ENCODE measurements at places on chromosomes 1 and 21.
A peak's percentile ranks its signal among the peaks of the same experiment; 100 is the strongest.

DNA sequence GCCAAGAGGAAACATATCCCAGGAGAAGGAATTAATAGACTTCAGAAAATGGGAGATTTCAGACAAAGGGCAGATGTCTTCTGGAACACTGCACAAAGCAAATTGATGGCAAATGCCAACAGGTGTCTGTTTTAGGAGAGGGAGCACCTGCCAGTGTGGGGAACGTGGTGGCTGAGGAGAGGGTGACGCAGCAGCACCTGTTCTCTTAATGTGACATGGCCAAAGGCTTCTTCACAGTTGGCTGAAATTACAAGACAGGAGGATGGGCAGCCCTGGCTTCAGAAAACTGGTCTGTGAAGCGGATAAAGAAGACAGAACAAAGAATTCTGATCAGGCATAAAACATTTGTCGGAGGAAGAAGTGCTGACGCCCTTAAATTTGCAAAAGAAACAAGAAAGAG, 178.7 kb upstream of the RUNX1 start:
- no peak for DNase-seq

DNA sequence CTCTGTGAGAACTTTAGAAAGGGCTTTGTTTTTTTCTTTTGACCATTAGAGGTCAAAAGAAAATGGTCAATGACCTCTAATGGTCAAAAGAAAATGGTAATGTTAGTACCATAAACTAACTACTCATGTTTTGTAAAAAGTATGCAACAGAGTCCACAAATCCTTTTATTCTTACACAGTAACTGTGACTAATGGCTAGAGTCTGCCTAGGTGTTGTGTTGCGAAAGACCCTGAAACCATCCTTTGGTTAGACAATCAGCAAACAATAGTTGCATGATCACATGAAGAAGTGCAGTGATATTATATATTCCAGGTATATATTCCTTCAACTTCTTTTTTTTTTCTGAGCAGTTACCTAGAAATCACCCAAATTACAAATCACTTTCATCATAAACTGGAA, 40.9 kb downstream of the NEGR1 start:
- no peak for DNase-seq

GRCh38 chr1:81597720-81598426, 202.9 kb upstream of the ADGRL2 start:
- DNase-seq = no peak

- DNase-seq = no peak
Measured at GRCh38 chr1:20483098-20483832, 2.7 kb downstream of the CAMK2N1 start.

DNA sequence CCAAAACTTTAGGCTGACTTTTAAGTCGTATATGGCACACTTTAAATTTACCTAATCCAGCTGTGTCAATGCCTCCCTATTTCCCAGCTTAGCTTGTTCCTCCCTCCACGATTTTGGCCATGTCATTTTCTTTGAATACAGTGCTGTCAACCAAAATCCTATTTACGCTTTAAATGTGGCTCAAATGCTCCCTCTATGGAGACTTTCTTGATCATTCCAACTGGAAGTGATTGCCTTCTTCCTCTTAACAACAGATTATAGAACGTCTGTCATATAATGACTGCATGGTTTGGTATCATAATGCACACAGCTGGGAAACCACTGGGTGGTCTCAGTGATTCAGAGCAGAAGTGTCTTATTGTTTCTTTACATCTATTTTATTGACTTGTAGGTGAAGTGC, 18.9 kb upstream of the BATF3 start:
- DNase-seq = no peak

GRCh38 chr1:177021687-177022086, 142.8 kb downstream of the ASTN1 start:
- DNase-seq = no peak

DNA sequence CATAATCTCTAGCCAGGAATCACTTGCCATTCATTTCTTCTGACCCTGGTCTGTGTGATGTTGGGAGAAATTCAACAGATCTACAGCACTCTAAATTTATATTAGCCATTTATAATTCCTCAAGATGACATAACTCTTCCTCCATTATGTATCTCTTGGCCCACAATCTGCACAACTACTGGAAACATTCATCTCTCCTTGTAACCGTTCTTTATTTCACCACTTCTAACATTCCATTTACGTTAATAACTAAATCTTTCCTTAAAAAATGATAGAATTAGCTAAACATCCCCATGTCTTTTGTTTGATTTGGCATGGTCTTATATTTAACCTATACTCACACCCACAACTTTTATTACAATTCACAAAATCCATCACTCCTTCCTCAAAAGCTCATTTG, 166.0 kb downstream of the COL11A1 start:
- no peak for DNase-seq

DNA sequence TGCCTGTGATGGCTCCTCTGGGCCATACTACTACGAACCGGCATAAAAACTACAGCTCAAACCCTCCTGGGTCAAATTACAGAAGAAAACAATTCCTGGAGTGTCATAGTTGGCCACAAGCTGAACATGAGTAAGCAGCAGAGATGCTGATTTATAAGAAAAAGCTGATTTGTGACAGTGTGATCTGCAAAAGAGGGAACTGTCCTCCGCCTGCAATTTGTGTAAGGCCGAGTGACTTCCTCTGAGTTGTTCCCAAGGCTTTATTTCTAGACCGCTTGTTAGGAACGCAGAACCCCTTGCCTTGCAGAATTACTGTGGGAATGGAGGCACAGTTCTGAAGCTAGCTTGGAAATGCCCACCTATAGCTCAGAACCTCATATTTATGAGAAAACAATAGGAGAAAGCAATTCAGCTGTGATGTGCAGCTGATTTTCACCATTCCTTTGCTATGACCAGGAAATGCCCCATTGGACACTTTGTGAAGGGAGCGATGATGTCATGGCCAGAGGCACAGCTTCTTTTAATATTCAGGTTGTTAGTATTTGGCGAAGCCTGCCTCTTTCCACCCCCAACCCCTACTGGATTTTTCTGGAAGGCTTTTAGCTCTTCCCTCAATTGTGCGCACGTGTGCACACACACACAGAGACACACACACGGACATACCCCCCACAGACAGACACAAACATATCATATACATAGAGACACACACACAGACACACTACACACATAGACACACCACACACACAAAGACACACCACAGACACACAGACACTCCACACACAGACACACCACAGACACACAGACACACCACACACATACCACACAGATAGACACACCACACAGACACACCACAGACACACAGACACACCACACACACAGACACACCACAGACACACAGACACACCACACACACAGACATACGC, 47.6 kb downstream of the IER5 start:
- no peak for DNase-seq

- DNase-seq = no peak
Measured at GRCh38 chr1:166133857-166134256, 32.9 kb downstream of the FAM78B start.

DNA sequence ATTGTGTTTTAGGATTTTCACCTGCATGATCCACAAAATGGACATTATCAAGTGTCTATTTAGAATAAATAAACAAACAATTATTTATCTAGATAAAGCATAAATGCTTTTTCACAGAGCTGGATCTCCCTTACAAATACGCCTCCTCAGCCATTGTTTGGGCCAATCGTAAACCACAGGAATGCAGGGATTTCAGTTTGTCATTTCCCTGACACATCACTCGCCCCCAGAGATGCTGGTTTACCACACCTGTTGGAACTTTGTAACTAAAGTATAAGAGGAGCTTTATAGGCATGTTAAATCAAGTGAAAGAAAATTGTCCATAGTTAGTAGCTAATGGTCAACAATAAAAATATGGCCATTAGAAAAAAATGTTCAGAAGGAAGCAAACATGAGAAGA, 40.3 kb downstream of the GPR88 start:
- DNase-seq = no peak

DNA sequence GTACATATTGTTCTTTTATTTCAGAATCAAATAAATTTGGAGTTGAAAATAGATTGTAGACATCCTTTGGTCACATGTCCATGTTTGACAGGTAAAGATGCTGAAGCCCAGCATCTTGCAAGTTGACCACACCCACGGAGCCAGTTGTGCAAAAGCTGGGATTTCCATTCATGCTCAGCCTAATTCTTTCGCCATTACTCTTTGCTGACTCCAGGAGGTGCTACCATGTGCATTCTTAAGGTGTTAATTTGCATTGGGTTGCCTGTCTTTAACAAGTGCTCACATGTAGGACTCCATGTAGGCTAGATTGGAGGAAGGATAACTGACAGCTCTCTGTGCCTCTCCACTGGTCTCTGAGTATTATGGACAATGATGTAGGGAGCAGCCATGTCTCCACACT, 660.7 kb downstream of the LMO4 start:
- DNase-seq = no peak

DNA sequence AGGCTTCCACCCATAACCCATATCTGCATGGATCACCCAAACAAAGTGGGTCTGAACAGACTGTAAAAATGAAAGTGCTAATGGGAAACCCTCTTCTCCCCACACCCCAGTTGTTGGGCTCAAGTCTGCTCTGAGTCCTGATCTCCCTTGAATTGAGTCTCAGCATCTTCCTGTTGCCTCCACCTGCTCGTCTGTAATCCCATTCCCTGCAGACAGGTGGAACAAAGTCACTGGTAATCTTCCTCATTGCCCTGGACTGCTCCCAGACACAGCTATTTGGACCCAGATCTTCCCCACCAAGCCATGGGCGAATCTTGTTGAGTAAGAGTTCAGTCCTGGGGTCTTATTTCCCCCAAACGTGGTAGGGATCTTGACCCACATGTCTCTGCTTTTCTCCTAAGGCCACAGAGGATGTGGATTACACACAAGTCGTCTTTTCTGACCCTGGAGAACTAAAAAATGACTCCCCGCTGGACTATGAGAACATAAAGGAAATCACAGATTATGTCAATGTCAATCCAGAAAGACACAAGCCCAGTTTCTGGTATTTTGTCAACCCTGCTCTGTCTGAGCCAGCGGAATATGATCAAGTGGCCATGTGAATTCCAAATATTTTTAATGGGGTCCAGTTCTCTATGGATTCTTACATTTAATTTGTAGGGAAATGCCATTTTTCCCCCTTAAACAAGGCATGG, 15.7 kb downstream of the AVPR1B start:
- no peak for DNase-seq

DNA sequence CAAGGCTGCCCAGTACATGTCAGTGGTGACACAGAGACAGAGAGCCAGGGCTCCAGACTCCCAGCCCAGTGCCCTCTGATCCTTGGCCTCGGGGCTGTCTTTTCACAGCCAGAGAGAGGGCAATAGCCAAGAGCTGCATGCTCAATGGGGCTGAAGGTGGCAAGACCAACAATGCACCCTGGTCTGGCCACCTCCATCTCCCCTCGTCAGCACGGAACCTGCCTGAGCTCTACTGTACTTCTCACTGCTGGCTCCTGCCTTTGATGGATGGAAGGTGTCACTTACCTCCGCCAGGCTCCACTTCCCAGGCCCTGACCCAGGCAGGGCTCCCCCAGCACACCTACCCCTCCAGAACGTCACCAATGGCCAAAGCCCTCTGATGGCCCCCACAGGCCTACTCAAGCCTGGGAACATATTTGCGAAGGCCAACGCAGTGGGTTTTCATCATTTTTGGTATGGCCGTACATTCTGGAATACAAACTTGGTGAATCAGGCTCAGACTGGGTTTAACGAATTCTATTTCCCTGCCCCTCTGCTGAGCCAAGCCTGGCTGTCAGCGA, 88.1 kb downstream of the DMRTB1 start:
- no peak for DNase-seq

DNA sequence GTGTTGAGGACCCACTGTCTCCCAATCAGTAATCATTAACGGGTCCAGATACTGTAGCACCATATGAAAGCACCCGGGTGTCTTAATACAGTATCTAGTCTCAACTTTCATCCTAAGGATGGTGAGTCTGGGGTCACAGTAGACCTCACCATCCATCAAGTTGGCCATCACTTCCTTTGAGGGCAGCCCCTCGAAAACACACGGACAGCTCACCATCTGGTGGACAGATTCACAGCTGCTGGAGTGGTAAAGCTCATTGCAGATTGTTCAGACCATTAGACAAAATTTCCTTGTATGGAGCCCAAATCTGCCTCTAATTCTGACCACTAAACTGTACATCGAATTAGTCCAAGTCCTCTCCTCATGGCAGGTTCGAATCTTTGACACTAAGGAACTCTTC, 123.1 kb downstream of the PGBD5 start:
- no peak for DNase-seq

- DNase-seq = no peak
Measured at GRCh38 chr1:204994086-204994862, 48.7 kb upstream of the CNTN2 start.

GRCh38 chr1:10507111-10507879, 32.5 kb downstream of the PEX14 start:
- peak; percentile 22 for DNase-seq

DNA sequence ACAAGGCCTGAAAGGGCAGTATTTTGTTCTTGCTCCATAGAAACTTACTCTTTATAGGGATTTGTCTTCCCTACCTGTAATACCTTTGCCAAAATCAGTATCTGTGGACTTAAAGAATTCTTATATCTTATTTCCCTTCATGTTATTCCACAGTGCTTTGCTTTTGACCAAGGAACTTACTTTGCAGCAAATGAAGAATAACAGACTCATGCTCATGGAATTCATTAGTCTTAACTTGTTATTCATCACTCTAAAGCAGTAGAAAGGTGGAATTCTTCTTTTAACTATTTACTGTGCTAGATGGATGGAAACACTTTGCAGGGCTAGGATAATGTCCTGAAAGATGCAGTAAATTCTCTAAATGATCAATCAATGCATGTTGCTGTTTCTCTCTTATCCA, 45.9 kb downstream of the DUSP10 start:
- no peak for DNase-seq

DNA sequence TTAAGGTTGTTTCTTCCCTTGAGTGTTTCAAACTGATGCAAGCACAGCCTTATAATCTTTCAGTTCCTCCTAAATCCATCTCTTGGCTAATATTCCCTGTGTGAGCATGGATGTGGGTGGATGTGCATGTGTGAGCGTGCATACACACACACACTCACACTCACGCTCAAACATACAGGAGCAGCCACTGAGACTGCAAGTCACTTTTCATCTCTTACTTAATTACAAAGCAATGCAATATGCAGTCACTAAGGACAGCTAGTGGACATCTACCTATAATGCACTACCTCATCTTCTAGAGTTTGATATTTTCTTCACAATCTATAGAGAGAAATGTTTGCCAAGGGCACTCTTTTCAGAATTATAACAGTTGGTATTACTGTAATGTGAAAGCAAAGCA, 1.4 kb downstream of the ESRRG start:
- no peak for DNase-seq

DNA sequence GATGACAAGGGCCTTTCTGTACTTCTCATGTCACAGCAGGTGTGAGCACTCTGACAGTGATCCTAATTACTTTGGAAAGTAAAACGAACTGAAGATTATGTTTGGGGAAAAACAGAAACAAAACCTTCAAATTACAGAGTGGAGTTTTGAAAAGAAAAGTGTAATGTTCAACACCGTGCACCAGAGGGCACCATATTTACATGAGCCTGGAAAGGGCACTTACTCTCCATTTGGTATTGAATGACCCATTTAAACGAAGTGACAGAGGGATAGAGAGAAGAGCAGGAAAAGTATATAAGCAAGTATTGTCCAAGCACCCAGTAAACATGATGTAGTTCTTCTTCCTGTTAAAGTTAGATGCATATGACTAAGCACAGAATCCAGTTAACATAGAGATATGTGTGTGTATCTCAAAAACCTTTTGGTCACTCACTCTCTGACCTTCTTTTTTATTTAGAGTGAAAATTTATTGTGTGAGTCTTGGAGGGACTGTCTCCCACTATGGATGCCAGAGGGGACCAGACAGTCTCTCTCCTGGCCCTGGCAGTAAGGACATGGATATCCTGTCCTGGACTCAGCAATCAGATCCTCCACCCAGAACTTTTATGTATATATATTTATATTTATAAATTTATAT, 3.8 kb upstream of the RGSL1 start:
- no peak for DNase-seq

Measured in activated CD8-positive, alpha-beta memory T cell treated with anti-CD3 and anti-CD28 coated beads for 1 hour (primary cell).